Large intestine (tissue), 12 donors: ENCODE measurements at places on chromosomes 4 and X. TPM values are rescaled to one million over a fixed set of nuclear protein-coding genes. Genes with fewer than 3 reads are reported as not detected.
A peak's percentile ranks its signal among the peaks of the same experiment; 100 is the strongest.

DNA sequence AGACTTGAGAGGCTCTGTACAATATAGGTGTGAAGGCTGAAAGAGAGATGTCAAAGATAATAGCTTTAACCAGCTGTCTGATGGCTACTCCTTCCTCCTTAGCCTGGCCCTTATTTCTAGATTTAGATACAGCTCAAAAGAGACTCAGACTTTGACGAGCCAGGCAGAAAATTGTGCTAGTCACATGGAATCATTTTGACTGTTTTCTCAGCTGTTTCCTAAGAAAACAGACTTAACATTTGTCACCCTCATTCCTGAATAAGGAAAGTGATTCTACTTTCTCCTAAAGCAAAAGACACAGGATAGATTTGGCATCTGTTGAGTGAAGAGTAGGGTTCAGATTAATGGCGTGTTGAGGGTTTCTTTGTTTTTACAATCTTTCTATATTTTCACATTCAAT is 340.7 kb downstream of the DHX15 start:
- peaks cover 3% of the 10 kb centered on the region for H3K4me1 ChIP-seq
- no peak overlapping the region for H3K27ac ChIP-seq
- no peak for DNase-seq
- H3K4me3 ChIP-seq, result no peak overlapping the region
- H3K27me3 ChIP-seq, result no peaks in the 10 kb centered on the region

The SHISA3 gene
- polyA plus RNA-seq, result 13.2 TPM

GRCh38 chr4:76091052-76091451 is 16.5 kb downstream of the ART3 start:
- no peak overlapping the region for H3K4me3 ChIP-seq
- no peaks in the 10 kb centered on the region for H3K27me3 ChIP-seq
- H3K27ac ChIP-seq, result no peak overlapping the region
- no peaks in the 10 kb centered on the region for H3K36me3 ChIP-seq
- H3K4me1 ChIP-seq, result no peaks in the 10 kb centered on the region

The PLAC1 gene
- 0.04 TPM for polyA plus RNA-seq

The SSX5 gene
- not detected for polyA plus RNA-seq

The TNMD gene
- 1.2 TPM for polyA plus RNA-seq

DNA sequence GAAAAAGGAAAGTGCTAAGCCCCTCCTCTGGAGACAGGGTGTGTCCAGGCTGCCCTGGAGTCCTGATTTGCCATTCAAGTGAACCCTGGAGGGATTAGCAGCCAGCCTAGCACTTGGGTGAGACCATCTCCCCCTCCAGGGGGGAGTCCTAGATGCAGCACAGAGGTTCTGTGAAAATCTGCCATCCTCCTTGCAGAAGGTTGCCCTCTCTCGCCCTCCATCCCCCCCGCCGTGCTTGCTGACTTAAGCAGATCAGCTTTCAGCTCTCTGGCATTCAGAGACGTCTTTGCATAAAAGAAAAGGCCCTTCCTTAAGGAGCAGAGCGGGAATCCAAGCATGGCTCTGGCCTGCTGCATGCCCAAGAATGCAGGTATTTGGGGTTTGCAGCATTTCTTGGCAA is 102.1 kb upstream of the SCML1 start:
- H3K27me3 ChIP-seq, result no peaks in the 10 kb centered on the region
- DNase-seq, result peak; percentile 83
- H3K4me3 ChIP-seq, result peak overlapping the region; percentile 13
- no peaks in the 10 kb centered on the region for H3K36me3 ChIP-seq
- peak overlapping the region; percentile 57 for H3K27ac ChIP-seq

DNA sequence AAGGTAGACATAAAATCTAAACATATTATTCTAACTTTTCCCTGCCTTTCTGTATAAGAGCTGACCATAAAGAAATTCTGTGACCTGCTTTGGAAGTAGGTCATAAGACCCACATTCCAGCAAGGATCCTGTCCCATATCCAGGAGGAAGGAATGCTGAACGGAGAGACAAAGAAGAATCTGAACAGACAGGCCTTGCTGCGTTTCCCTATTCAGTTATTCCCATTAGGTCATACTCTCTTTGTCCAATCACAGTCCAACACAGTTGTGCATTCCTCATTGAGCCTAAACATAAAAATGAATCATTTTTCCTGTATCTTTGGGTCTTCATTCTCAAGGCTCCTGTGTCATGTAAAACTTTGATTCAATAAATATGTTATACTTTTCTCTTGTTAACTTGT is 287.6 kb upstream of the TAPT1 start:
- no peak overlapping the region for H3K27ac ChIP-seq
- H3K4me3 ChIP-seq, result no peak overlapping the region
- H3K27me3 ChIP-seq, result no peaks in the 10 kb centered on the region
- no peaks in the 10 kb centered on the region for H3K36me3 ChIP-seq
- no peak for DNase-seq

The TECRL gene
- 0.16 TPM for polyA plus RNA-seq

DNA sequence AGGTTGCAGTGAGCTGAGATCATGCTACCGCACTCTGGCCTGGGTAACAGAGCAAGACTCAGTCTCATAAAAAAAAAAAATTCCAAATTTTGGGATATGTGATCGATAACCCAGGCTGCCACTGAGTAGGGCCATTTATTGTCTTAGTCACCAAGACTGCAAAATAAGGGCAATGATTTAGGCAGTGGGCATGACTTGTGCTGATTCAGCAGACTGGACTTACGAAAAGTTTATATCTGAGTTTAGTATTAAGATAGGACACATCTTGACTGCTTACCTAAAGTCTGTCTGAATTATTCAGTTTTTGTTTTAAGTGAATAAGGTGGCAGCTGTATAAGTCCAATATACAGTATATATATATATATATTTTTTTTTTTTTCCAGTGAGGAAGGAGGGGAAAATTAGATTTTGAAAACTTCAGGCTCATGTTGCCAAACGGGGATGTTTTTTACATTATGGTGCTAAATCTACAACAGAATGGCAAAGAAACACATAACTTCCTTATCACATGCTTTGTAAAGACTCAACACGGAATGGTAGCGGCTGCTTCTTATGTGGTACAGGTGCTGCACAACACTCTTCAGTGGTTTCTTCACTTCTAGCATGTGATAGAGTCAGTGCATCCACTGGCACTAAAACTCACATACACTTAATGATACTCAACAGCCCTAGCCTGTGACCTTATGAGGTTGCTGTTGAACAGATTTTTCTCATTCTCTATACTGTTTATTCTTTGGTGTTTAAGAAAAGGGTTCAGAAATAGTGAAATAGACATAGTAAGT is 6.5 kb downstream of the TEX13D start:
- H3K4me3 ChIP-seq, result no peak overlapping the region
- H3K27me3 ChIP-seq, result no peaks in the 10 kb centered on the region
- no peak overlapping the region for H3K27ac ChIP-seq
- H3K4me1 ChIP-seq, result no peaks in the 10 kb centered on the region
- H3K36me3 ChIP-seq, result no peaks in the 10 kb centered on the region

The NIPAL1 gene
- 30.7 TPM for polyA plus RNA-seq

DNA sequence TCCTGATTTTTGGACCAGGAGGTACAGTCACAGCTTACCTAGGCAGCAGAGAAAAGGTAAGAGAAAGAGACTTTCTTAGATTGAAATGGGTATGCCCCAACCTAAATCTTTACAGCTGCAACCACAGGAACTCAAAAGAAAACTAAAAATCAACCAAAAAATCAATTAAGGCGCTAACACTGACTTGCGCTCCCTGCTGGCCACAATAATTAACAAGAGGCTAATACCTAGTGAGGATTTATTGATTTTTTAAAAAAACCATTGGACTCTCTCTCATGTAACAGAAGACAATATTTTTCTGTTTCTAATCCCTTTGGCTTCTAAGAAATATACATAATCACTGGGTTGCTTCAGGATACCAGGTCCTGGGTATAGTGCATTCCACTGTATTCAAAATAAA is 153.9 kb upstream of the TENM3 start:
- H3K4me3 ChIP-seq, result no peak overlapping the region
- H3K36me3 ChIP-seq, result no peaks in the 10 kb centered on the region
- no peaks in the 10 kb centered on the region for H3K4me1 ChIP-seq
- DNase-seq, result no peak

The GABRE gene
- 47.5 TPM for polyA plus RNA-seq

- no peak for DNase-seq
- H3K36me3 ChIP-seq, result no peaks in the 10 kb centered on the region
- H3K4me3 ChIP-seq, result no peak overlapping the region
- H3K4me1 ChIP-seq, result no peaks in the 10 kb centered on the region
- H3K27ac ChIP-seq, result no peak overlapping the region
Observed at GRCh38 chr4:18917689-18918088, 896.1 kb upstream of the LCORL start.

- no peaks in the 10 kb centered on the region for H3K27me3 ChIP-seq
- DNase-seq, result no peak
- H3K27ac ChIP-seq, result no peak overlapping the region
- H3K4me1 ChIP-seq, result peaks cover 26% of the 10 kb centered on the region
- peaks cover 7% of the 10 kb centered on the region for H3K36me3 ChIP-seq
Observed at GRCh38 chr4:143347484-143348111, 10.9 kb downstream of the GAB1 start.

DNA sequence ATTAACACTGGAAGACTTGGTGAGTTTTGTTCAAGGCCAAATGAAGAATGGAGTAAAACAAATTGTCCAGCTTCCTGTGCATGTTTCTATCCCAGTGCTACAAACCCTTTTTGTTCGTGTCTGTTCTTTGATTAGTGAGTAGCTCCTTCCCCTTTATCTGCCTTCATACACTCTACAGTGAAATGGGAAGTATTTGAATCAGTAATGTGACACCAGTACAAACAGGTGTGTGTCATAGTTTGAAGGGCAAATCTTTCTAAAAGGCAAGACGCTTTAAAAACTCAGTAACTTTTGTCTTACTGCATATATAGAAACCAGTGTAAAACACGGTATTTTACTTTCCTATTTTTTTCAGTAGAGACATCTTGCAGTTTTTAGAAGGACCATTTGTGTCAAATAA is 5.9 kb downstream of the ARHGEF38 start:
- no peaks in the 10 kb centered on the region for H3K27me3 ChIP-seq
- no peak overlapping the region for H3K4me3 ChIP-seq
- peak overlapping the region; percentile 14 for H3K27ac ChIP-seq
- DNase-seq, result no peak
- no peaks in the 10 kb centered on the region for H3K36me3 ChIP-seq
- H3K4me1 ChIP-seq, result peaks cover 18% of the 10 kb centered on the region

GRCh38 chrX:13216139-13216538 is 103.7 kb downstream of the ATXN3L start:
- H3K27me3 ChIP-seq, result no peaks in the 10 kb centered on the region
- no peak for DNase-seq

The STK32B gene
- 1.6 TPM for polyA plus RNA-seq

DNA sequence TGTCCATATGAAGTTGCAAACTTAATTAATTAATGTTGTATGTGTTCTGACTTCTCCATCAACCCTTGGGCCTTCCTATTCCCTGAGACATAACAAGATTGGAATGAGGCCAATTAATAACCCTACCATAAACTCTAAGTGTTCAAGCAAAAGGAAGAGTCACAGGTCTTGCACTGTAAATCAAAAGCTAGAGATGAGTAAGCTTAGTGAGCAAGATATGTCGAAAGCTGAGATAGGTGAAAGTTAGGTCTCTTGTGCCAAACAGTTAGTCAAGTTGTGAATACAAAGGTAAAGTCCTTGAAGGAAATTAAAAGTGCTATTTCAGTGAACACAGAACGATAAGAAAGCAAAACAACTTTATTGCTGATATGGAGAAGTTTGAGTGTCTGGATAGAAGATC is 58.2 kb upstream of the GPRIN3 start:
- no peaks in the 10 kb centered on the region for H3K36me3 ChIP-seq
- no peak overlapping the region for H3K27ac ChIP-seq
- DNase-seq, result peak; percentile 75

DNA sequence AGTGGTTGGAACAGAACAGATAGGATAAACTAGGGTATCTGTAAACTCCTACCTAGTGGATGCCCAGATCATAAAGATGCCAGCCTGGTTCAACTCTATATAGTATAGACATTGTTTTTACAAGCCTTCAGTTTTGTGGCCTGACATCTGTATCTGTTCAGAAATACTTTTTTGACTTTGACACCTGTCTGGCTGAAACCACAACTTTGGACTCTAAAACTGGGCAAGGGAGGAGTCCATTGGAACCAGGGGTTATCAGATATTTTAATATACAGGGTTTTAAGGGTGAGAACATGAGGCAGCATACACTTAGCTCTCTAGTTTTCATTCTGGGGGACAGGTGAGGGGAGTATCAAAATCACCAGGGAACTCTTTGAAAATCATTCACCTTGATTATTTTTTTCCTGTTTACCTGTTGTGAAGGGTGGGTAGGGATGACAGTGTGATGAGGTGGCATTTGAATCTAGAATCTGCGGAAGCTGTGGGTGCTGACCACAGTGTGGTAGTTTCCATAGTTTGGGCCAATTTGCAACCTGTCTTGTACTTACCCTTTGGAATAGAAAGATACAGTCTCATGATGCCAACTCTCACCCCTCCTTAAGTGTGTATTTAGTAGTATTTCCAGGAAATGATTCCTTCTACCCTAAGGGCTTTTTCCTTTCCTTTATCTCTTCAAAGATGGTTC is 20.6 kb downstream of the GAB1 start:
- no peaks in the 10 kb centered on the region for H3K27me3 ChIP-seq
- no peak for DNase-seq
- H3K27ac ChIP-seq, result peak overlapping the region; percentile 97
- peaks cover 80% of the 10 kb centered on the region for H3K4me1 ChIP-seq
- no peaks in the 10 kb centered on the region for H3K36me3 ChIP-seq

DNA sequence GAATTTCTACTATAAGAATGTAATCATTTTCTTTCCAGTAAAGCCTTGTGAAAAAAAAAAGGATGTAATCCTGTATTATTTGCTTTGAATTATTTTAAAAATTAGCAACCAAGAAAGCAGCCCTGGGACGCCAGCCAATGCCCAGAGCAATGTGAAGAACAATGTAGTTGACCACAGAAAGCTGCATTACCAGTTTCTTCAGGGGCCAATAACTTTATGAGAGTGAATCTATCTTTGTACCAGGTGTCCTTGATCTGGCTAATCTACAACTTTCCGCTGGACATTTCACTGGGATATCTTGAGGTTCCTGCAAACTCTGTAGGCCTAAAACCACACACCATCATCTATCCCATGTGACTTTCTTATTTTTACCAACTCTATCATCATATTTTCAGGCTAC is 7.6 kb upstream of the KLHL2 start:
- no peak overlapping the region for H3K4me3 ChIP-seq
- H3K4me1 ChIP-seq, result no peaks in the 10 kb centered on the region

DNA sequence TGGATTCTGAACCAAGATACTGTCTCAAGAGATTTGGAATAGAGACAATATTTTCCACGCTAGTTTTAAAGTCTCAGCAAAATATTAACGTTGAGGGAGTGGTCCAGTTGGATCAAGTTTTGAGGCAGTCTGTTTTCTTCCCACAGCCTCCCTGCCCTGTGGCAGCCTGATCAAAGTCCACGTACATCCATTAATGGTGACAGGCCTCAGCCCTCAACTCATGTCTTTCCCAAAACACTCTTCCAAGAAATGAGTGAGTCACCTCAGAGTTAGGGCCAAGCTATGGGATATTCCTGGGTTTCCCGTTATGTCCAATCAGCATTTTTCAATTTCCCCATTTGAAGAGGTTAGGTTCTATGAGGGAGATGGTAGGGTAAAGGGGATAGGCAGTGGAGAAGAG is 28.5 kb downstream of the EGFL6 start:
- DNase-seq, result peak; percentile 3
- H3K36me3 ChIP-seq, result no peaks in the 10 kb centered on the region
- no peaks in the 10 kb centered on the region for H3K4me1 ChIP-seq
- H3K27me3 ChIP-seq, result no peaks in the 10 kb centered on the region
- H3K4me3 ChIP-seq, result no peak overlapping the region

GRCh38 chr4:7807351-7807921 is 132.2 kb downstream of the AFAP1 start:
- no peak for DNase-seq
- H3K4me3 ChIP-seq, result no peak overlapping the region
- H3K36me3 ChIP-seq, result peaks cover 34% of the 10 kb centered on the region
- no peaks in the 10 kb centered on the region for H3K27me3 ChIP-seq
- H3K4me1 ChIP-seq, result peaks cover 21% of the 10 kb centered on the region
